T-helper 2 cell treated with Interferon-gamma antibody and Interleukin-4, amounts not matched to agents 5 μg/mL and 100 μg/mL, for 36 hours (primary cell): ENCODE measurements at places on chromosomes 5 and 9.
A peak's percentile ranks its signal among the peaks of the same experiment; 100 is the strongest.

DNA sequence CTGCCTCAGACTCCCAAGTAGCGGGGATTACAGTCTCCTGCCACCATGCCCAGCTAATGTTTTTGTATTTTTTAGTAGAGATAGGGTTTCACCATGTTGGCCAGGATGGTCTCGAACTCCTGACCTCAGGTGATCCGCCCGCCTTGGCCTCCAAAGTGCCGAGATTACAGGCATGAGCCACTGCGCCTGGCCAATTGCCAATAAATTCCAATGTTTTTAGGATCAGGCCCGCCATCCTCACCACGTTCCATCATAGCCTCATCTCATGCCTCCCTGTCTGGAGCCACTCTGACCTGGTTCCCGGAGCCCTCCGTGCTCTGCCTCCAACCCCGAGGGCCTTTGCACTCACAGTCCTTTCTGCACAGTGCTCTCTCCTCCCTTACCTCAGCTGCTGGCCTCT is 71.5 kb upstream of the RAPGEF1 start:
- no peak for DNase-seq

- no peak for DNase-seq
Measured at GRCh38 chr9:99167694-99168093, 54.0 kb downstream of the ALG2 start.

DNA sequence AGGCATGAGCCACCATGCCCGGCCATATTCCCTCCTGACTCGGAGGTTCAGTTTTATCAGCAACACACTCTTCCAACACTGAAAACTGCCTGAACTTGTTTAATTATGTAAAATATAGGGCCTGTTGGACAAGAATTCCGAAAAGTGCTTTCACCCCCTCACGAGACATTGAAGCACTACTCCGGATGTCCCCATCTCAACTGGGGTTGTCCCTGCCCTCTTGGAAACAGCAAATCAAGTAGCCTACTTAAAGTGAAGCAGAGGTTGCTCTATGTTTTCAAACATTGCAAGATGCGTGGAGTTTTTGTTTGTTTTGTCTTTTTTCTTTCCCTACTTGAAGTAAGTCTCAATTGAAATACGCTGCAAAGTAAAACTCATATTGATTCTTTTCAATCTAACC is 7.6 kb downstream of the PTGER4 start:
- no peak for DNase-seq

GRCh38 chr9:33731625-33732024 is 63.7 kb upstream of the PRSS3 start:
- DNase-seq = no peak

DNA sequence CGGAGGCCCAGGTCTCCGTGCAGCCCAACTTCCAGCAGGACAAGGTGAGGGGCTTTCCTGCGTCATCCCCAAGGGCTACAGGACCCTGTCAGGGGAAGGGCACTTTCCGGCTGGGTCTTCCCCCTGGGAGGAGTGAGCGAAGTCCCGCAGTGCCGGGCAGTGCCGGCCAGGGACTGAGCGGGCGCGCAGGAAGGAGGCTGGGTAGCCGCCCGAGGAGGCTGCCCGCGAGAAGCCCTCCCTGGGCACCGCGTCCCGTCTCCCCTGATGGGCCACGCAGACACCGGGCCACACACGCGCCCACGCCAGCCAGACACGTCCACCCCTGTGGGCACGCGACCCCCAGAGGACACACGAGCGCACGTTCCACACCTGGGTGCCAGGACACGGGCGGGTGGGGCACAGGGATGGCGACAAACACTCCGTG is 357 bp downstream of the PTGDS start:
- no peak for DNase-seq

- no peak for DNase-seq
Measured at GRCh38 chr5:112004867-112005622, 248.1 kb upstream of the NREP start.

DNA sequence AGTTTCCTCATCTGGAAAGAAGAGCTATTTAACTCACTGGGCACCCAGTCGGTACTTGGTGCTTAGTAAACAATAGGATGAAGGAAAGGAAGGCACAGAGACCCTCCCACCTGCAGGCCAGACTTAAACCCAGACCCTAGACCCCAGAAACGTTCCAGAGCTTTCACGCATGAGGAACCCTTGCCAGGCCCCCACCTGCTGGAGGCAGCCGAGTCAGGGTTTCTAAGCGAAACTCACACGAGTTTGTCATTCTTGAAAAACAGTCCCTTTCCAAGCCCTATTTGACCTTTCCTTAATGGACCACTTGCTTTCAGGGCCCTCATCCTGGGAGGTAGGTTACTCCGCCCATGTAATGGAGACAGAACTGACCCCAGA is 30.6 kb downstream of the NDUFA8 start:
- no peak for DNase-seq

DNA sequence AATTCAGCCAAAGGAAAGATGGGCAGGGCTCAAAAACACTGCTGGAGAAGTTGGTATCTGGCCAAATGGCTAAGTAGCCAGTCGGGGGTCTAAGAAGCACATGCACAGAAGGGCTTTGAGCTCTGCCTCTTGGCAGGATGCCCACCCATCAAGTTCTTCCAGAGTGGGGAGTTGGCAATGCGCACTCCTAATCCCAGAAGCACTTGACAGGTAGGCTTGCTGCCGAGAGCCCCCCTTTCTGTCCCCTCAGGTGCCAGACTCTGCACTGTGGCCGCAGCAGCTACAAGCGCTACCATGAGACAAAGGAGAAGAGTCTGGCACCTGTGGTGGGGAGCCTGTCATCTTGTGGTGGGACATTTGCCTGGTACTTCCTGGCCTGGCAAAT is 252.9 kb upstream of the SLC24A2 start:
- DNase-seq = no peak

- DNase-seq = no peak
Measured at GRCh38 chr5:60487885-60488442, 212.0 kb downstream of the DEPDC1B start.

GRCh38 chr5:142639455-142639854 is 46.4 kb downstream of the FGF1 start:
- DNase-seq = no peak

DNA sequence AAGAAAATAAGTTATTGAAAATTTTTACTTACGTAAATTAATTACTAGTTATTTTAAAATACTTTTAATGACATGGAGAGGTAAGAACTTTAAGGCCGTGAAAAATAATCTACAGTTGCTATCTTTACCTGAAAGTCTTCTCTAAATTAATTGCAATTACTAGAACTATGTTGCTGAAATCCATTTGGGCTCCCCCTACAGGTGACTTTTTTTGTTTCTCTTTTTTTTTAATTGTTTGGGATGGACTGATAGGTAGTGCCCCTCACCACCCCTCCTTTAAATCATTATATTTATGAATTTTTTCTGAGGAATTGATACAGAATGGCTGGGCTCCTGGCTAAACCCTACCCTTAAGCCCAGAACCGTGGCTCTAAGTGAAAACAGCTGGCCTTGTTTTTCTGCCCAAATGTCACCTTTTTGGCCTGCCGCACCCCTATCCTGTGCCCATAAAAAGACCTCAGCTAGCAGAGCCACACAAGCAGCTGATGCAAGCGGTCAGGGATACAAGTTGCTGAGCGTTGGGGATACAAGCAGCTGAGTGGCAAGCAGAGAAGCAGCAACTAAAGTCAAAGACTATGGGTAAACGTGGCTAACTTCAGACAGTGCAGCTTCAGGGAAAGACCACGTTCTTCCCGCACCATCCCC is 315.2 kb upstream of the ACO1 start:
- DNase-seq = no peak

DNA sequence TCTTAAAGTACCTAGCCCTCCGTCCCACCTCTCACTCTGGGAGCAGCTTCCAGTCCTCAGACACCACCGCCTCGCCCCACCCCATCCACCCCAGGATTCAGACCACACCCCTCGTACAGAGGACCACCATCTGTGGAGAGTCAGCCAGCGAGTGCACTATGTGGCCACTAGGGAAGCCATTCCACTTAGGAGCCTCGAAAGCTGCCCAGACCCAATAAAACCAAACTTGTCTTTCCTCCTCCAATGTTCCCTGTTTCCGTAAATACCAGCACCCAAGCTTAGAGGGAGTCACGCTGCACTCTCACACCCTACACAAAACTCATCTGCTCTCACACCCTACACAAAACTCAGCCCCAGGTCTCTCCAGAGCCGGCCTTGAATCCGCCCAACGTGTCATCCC is 1.9 kb downstream of the GCNT4 start:
- DNase-seq = no peak

DNA sequence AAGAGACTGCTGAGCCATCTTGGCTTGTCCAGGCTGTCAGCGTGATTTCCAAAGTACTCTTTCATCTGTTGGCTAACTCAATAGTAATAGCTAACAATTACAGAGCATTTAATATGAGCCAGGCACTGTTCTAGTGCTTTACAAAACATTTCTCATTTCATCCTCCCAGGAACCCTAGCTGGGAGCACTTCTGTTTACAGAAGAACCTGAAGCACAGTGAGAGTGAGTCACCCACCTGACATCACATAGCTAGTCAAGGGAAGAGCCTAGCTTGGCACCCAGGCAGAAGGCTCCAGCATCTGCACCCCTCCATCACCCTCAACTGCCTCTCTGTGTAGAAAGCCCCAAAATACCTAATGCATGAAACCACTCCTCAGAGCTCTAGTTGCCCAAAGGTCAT is 57.5 kb upstream of the IQGAP2 start:
- no peak for DNase-seq

GRCh38 chr5:31485376-31486207 is 46.3 kb downstream of the DROSHA start:
- no peak for DNase-seq

- DNase-seq = no peak
Measured at GRCh38 chr9:31759703-31760102, 624.7 kb upstream of the ACO1 start.

DNA sequence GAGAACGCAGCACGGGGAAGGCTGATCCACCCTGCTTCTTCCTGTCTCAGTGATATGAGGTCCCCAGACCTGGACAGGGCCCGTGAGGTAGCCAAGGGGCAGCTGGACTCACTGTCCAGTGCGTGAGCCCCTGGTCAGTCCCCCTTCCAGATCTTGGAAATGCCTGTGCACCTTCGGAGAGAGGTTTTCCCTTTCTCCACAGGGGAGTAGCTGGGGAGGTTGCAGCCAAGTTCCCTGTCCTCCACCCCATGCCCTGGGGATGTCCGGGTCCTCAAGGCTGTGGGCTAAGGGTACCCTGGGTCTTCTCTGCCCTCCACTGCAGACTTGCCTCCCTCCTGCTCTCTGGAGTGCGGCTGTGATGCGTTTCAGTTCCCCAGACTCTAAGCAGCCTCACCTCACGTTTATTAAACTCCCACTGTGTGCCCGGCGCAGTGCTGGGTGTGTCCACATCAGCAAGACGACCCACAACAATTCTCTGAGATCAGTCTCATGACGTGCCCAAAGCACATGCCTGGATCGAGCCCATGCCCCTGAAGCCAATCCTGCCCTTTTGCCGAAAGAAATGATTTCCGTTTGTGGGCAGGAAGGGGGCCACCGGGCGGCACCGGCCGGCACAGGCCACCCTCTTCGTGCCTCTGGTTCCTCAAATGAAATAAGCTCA is 101.3 kb upstream of the PHYKPL start:
- no peak for DNase-seq

GRCh38 chr5:115170929-115171510 is 1.3 kb upstream of the TRIM36 start:
- no peak for DNase-seq

GRCh38 chr5:157596487-157596886 is 20.9 kb upstream of the ADAM19 start:
- peak; percentile 80 for DNase-seq

DNA sequence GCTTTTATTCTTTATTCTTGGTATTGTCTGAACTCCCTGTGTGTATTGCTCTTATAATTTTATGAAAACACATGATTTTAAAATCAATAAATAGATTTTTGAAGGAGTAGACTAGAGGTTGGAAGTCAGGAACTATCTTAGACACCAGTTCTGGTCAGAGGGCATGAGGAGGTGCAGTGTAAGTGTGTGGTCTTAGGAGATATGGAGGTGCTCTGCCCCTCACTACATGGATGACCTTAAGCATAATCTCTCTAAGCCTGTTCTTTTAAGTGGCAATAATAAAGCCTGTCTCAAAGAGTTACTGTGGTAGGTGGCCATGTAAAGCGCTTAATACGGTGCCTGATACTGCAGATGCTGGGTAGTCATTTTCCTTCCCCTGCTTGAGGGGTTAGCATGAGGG is 34.0 kb downstream of the RPS23 start:
- DNase-seq = no peak

DNA sequence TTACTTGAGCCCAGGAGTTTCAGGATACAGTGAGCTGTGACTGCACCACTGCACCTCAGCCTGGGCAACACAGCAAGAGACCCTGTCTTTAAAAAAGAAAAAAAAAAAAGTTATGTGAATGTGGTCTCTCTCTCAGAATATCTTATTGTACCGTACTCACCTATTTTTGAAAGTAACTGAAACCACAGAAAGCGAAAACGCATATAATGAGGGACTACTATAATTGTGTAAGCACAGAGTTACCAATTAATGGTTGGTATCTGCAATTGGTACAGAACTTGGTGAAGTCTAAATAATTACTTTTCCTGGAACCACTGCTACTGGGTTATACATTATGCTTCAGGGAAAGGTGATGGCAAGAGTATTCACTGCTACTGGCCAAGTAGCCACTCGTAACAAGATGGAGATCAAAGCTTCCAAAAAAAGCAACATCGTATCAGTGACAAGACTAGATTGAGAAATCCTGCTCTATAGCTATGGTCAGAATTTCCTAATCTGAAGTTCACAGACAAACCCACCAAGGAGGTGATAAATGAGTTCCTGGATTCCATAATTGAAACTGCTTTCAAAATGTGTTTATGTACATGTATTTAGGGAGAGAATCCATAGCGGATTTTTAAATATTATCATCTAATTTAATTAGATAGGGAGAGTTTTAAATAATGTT is 82.7 kb downstream of the NR6A1 start:
- no peak for DNase-seq

DNA sequence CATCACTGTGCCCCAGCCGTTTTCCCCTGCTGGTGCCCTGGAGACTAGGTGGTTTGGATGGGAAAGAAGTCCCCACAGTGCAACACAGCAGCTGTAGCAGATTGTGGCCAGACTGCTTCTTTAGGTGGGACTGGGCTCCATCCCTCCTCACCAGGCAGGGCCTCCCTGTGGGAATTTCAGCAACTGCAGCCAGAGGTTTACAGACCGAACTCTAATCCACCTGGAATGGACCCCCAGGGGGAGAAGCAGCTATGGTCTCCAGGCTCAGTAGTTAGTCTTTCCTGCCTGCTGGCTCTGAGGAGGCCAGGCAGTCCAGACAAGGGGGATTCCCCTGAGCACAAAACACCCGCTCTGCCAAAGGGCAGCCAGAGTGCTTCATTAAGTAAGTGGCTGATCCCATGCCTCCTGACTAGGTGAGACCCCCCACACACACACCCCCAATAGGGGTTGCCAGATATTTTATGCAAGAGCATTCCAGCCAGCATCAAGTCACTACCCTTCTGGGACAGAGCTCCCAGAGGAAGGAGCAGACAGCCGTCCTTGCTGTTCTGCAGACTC is 188.9 kb downstream of the SGCD start:
- no peak for DNase-seq
